ENCODE measurements at places on chromosomes 5 and 9. TPM values are rescaled to one million over a fixed set of nuclear protein-coding genes. Genes with fewer than 3 reads are reported as not detected.

Gene OR2V1
- not detected for polyA plus RNA-seq

Gene NMRK1
- polyA plus RNA-seq: 131 TPM

- no peaks in the 10 kb centered on the region for H3K36me3 ChIP-seq
- no peak overlapping the region for H3K27ac ChIP-seq
- DNase-seq: no peak
- peaks cover 2% of the 10 kb centered on the region for H3K4me1 ChIP-seq
- no peak overlapping the region for H3K4me3 ChIP-seq
- peaks cover 20% of the 10 kb centered on the region for H3K27me3 ChIP-seq
Measured at GRCh38 chr5:132825033-132825833, 5.2 kb downstream of the SHROOM1 start.

GRCh38 chr9:108815156-108815555 lies 40.6 kb downstream of the ACTL7B start:
- H3K36me3 ChIP-seq: no peaks in the 10 kb centered on the region
- no peak overlapping the region for H3K27ac ChIP-seq
- DNase-seq: no peak
- H3K4me3 ChIP-seq: no peak overlapping the region

DNA sequence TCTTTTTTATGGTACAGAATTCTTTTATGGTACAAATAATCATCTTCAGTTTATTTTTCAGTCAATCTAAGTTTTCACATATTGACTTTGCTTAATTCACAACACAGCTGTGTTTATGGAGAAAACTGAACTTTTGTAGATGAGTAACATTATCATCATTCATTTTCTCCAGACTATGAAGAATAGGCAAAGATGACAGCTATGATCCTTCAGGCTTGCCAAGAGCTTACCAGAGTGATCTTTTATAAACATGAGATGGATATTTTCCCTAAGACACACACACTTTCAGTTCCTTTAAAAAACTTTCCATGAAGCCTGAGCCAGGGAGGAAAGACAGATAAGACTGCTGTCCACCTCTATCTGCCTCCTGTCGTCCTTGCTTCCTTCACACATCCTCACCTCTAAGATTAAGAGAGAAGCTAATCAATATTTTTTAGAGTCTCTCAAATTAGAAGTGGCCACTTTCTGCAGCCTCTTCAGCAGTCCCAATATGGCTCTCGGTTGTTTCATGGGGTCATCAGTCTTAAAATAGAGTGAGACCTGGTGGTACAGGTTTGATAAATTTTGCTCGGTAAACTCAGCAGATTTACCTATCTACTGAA lies 108.1 kb upstream of the SLC27A6 start:
- H3K36me3 ChIP-seq: no peaks in the 10 kb centered on the region
- no peaks in the 10 kb centered on the region for H3K4me1 ChIP-seq
- H3K27me3 ChIP-seq: no peaks in the 10 kb centered on the region
- H3K27ac ChIP-seq: no peak overlapping the region

Gene CCDC192
- not detected for polyA plus RNA-seq

DNA sequence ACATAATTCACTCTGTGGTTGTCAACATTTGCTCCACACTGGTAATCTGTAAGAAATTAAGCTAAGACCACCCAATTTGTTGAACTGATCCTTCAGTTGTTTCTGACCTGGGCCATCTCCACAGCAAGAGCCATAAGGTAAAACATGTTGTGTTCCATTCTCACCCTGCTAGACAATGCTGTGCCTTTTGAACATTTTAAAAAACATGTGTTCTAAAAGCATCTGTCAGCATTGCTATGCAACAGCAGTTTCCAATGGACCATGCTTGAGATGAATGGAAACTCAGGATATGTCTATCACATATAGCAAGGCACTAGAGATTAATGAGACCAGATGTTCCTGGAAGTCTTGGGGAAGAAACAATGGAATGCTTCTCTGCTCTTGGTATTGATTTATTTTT lies 455.1 kb upstream of the RGMB start:
- no peaks in the 10 kb centered on the region for H3K36me3 ChIP-seq
- H3K27ac ChIP-seq: no peak overlapping the region
- H3K27me3 ChIP-seq: no peaks in the 10 kb centered on the region
- H3K4me3 ChIP-seq: no peak overlapping the region

DNA sequence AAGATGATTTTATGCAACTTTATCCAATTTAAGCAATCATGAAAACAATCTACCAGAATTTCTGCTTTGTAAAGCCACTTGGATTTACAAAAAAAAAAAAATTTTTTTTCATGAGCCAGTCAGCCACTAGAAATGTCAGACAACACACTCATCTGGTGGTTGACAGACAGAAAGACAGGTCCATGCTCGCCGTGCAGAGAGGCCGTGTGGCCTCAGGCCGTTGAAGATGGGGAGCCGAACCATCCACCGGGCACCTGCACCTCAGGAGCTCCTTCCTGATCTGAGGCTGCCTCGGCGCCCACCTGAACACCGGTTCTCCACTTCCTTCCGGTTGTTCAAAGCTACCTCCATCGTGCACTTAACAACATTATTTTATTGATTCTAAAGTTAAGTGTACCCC lies 138.0 kb upstream of the IRX4 start:
- no peaks in the 10 kb centered on the region for H3K36me3 ChIP-seq
- no peak overlapping the region for H3K27ac ChIP-seq
- no peak for DNase-seq
- H3K4me3 ChIP-seq: no peak overlapping the region
- no peaks in the 10 kb centered on the region for H3K4me1 ChIP-seq
- H3K27me3 ChIP-seq: no peaks in the 10 kb centered on the region

Gene DBH
- polyA plus RNA-seq: not detected

- H3K4me1 ChIP-seq: no peaks in the 10 kb centered on the region
- no peak overlapping the region for H3K27ac ChIP-seq
- H3K4me3 ChIP-seq: no peak overlapping the region
- no peaks in the 10 kb centered on the region for H3K27me3 ChIP-seq
Measured at GRCh38 chr5:107786424-107786823, 115.7 kb upstream of the EFNA5 start.

GRCh38 chr5:80147119-80147815 lies 108.6 kb downstream of the SERINC5 start:
- H3K27me3 ChIP-seq: no peaks in the 10 kb centered on the region
- no peak overlapping the region for H3K4me3 ChIP-seq
- no peak overlapping the region for H3K27ac ChIP-seq
- DNase-seq: no peak

GRCh38 chr9:79776581-79776980 lies 204.8 kb downstream of the TLE4 start:
- no peak for DNase-seq
- no peaks in the 10 kb centered on the region for H3K4me1 ChIP-seq
- no peak overlapping the region for H3K27ac ChIP-seq
- no peaks in the 10 kb centered on the region for H3K27me3 ChIP-seq
- H3K4me3 ChIP-seq: no peak overlapping the region

GRCh38 chr9:91803970-91804752 lies 145.9 kb downstream of the ROR2 start:
- peaks cover 18% of the 10 kb centered on the region for H3K4me1 ChIP-seq
- no peak overlapping the region for H3K4me3 ChIP-seq
- DNase-seq: no peak
- no peaks in the 10 kb centered on the region for H3K27me3 ChIP-seq
- no peak overlapping the region for H3K27ac ChIP-seq
- no peaks in the 10 kb centered on the region for H3K36me3 ChIP-seq

DNA sequence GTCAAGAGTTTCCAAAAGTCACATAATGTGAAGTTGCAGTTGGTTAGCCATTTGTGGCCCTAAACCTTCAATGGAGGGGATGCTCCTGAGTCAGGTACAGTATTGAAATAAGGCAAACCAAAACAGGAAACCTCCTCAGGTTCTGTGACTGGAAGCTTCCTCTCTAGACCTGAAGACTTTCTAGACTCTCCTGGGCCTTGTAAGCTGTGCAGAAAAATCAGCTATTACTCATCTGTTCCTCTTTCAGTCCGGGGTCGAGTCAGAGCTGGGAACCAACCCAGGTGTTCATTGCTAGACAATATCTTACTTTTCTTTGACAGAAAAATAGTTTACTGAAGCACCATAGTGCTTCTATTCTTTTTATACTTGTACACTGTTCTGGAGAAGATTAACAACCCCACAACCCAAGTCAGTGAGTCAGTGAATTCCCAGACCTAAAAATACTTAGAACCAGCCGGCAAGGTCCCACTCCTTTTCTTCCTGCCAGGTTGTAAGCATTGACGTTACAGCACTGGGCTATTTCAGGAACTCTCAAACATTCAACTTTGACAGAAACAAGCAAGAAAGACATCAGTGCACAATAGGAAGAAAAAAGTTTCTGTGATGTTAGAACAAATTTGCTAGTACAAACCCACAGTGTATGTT lies 47.3 kb downstream of the FSTL4 start:
- DNase-seq: no peak
- H3K4me3 ChIP-seq: no peak overlapping the region
- H3K27ac ChIP-seq: no peak overlapping the region
- H3K36me3 ChIP-seq: no peaks in the 10 kb centered on the region
- H3K4me1 ChIP-seq: no peaks in the 10 kb centered on the region
- H3K27me3 ChIP-seq: no peaks in the 10 kb centered on the region

- peaks cover 46% of the 10 kb centered on the region for H3K27me3 ChIP-seq
- H3K27ac ChIP-seq: no peak overlapping the region
- DNase-seq: no peak
- peaks cover 9% of the 10 kb centered on the region for H3K4me1 ChIP-seq
Measured at GRCh38 chr9:132577119-132577518, 5.3 kb upstream of the BARHL1 start.

Gene CDX1
- not detected for polyA plus RNA-seq

DNA sequence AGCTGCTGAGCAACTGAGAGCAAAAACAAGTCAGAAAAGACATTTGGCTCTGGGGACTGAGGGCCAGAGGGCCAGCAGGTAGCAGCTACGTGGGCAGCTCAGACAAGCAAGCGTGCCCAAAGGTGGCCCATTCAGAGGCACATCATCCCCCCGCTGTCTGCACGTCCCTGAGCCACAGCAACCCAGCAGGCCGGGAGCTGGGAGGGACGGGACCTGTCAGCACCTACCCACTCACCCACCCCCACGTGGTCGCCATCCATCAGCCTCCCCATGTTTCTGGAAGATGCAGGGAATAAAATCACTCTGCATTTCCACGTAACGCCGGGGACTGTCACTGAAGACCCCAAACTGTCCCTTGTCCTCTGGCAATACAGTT lies 167.8 kb downstream of the COL23A1 start:
- H3K4me3 ChIP-seq: no peak overlapping the region
- no peak for DNase-seq
- no peaks in the 10 kb centered on the region for H3K27me3 ChIP-seq
- no peak overlapping the region for H3K27ac ChIP-seq

GRCh38 chr5:172597755-172598155 lies 43.3 kb upstream of the NEURL1B start:
- no peak for DNase-seq
- no peak overlapping the region for H3K27ac ChIP-seq
- H3K27me3 ChIP-seq: no peaks in the 10 kb centered on the region
- H3K36me3 ChIP-seq: no peaks in the 10 kb centered on the region
- H3K4me1 ChIP-seq: no peaks in the 10 kb centered on the region

Gene TAF9
- polyA plus RNA-seq: 167 TPM

DNA sequence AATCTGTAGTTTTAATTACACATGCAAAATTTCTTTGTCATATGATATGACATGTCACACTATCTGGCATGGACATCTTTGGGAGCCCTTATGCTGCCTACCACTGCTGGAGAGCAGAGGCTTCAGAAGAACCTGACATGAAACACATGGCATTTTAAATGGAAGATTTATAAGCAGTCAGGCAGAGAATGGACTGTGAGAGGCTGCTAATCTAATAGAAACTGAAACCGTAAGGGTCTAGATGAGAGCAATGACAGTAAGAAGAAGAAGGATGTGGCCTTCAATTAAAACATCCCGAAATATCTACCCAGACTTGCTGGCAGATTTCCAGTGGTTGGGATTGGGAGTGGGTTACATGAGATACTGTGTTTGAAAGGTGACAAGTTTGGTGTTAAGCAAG lies 149.8 kb downstream of the MACIR start:
- no peak overlapping the region for H3K27ac ChIP-seq
- H3K27me3 ChIP-seq: no peaks in the 10 kb centered on the region
- H3K4me1 ChIP-seq: no peaks in the 10 kb centered on the region

Gene FAM219A
- polyA plus RNA-seq: 0.33 TPM

GRCh38 chr9:84300271-84300670 lies 40.3 kb downstream of the SLC28A3 start:
- no peak for DNase-seq
- H3K4me3 ChIP-seq: no peak overlapping the region
- H3K4me1 ChIP-seq: peaks cover 18% of the 10 kb centered on the region
- H3K27me3 ChIP-seq: no peaks in the 10 kb centered on the region
- no peak overlapping the region for H3K27ac ChIP-seq
- no peaks in the 10 kb centered on the region for H3K36me3 ChIP-seq

Gene SHISAL2B
- not detected for polyA plus RNA-seq

Gene LCN9
- not detected for polyA plus RNA-seq

Gene SH3TC2
- not detected for polyA plus RNA-seq

Gene ESM1
- 1.1 TPM for polyA plus RNA-seq

- H3K36me3 ChIP-seq: no peaks in the 10 kb centered on the region
- no peaks in the 10 kb centered on the region for H3K4me1 ChIP-seq
- no peak for DNase-seq
- no peak overlapping the region for H3K27ac ChIP-seq
- H3K27me3 ChIP-seq: no peaks in the 10 kb centered on the region
Measured at GRCh38 chr9:68750255-68750654, 45.2 kb downstream of the PIP5K1B start.

Gene PCDHA2
- polyA plus RNA-seq: not detected

- H3K4me1 ChIP-seq: peaks cover 5% of the 10 kb centered on the region
- H3K27ac ChIP-seq: no peak overlapping the region
- peaks cover 10% of the 10 kb centered on the region for H3K27me3 ChIP-seq
- no peak overlapping the region for H3K4me3 ChIP-seq
- no peaks in the 10 kb centered on the region for H3K36me3 ChIP-seq
Measured at GRCh38 chr5:170681013-170681433, 102.5 kb upstream of the GABRP start.

DNA sequence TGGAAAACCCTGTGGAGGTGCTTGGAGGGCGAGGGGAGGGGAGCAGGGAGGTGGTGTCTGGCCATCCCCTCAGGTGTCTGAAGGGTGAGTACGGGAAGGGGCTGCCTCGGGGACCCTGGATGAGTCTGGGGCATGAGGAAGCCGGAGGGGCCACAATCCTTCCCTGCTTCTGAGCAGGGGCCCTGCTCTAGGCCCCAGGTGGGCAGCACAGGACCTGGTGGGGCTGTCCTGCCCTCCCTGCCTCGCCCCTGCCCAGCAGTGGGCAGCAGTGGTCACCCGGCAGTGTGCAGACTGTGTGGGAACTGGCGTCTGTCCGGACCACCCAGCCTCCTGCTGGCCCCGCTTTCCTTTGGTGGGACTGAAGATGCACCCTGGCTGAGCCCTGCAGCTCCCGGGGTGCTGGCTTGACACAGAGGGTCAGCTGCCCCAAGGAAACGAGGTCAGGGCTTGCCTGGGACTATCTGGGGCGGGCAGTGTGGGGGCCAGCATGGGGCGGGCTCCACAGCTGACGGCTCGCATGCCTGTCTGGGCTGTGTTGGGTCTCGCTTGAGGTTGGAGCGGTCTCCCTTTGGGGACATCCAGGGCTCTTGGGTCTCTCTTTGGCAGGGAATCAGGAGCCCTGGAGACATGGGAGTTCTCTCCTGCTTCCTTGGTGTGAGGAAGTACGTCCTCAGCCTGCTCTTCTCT lies 26.1 kb downstream of the RXRA start:
- H3K27me3 ChIP-seq: no peaks in the 10 kb centered on the region
- H3K4me1 ChIP-seq: no peaks in the 10 kb centered on the region
- no peak overlapping the region for H3K4me3 ChIP-seq
- no peaks in the 10 kb centered on the region for H3K36me3 ChIP-seq
- H3K27ac ChIP-seq: no peak overlapping the region

GRCh38 chr5:90518661-90519060 lies 10.7 kb downstream of the LYSMD3 start:
- no peaks in the 10 kb centered on the region for H3K27me3 ChIP-seq
- no peak overlapping the region for H3K4me3 ChIP-seq
- H3K27ac ChIP-seq: no peak overlapping the region
- no peak for DNase-seq
- peaks cover 21% of the 10 kb centered on the region for H3K36me3 ChIP-seq
- no peaks in the 10 kb centered on the region for H3K4me1 ChIP-seq

Gene IL13
- not detected for polyA plus RNA-seq
